ENCODE measurements at places on chromosomes 3 and 15.

- DNase-seq = no peak
Observed at GRCh38 chr3:79204351-79204750, 563.4 kb downstream of the ROBO1 start.

DNA sequence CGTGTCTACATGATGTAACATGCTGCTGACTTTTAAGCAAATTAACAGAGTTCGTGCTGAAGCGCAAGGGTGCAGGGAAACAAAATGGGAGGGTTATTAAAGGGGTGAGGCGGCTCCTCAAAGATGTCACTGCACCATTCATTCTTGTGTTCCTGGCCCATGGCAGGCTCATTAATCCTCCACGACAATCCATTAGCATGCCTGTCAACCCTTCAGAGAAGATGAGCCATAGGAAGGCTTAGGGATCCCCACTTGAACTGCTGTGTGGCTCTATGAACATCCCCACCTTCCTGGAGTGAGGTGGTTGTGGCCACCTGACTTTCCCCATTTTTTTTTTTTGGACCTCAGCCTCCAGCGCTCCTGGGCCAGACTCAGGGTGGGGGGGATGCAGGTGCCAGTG lies 45.8 kb downstream of the IGF1R start:
- DNase-seq = no peak

DNA sequence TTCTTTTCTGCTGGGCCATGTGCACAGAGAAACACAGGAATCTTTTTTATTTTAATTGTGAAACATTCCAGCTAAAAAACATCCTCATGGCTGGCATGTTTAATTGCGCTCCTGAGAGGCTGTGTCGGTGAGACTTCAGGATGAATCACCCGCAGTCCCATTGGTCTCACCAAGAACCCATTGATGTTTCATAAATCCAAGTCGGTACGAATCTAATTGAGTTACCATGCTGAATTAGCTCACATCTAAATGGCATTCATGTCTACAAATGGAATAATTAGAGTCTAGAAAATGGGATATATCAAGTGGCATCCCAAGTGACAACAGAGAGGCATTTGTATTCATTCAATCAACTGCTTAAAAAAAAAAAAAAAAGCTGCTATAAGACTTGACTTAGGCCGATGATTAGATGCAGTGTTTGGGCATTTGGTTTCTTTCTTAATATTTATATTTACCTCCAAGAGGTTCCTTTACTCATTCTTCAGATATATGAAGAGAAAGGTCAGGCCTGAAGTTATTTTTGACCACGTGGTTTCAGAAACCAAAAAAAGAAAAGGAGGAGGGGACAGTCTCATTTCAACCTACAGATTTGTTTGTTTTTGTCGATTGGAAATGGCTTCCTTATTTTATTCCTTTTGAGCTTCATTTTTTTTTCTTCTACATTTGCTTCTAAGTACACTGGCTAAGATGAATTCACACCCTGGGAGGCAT lies 79.1 kb upstream of the FOXB1 start:
- DNase-seq = no peak

- DNase-seq = no peak
Observed at GRCh38 chr3:101836160-101836559, 13.2 kb upstream of the NFKBIZ start.

DNA sequence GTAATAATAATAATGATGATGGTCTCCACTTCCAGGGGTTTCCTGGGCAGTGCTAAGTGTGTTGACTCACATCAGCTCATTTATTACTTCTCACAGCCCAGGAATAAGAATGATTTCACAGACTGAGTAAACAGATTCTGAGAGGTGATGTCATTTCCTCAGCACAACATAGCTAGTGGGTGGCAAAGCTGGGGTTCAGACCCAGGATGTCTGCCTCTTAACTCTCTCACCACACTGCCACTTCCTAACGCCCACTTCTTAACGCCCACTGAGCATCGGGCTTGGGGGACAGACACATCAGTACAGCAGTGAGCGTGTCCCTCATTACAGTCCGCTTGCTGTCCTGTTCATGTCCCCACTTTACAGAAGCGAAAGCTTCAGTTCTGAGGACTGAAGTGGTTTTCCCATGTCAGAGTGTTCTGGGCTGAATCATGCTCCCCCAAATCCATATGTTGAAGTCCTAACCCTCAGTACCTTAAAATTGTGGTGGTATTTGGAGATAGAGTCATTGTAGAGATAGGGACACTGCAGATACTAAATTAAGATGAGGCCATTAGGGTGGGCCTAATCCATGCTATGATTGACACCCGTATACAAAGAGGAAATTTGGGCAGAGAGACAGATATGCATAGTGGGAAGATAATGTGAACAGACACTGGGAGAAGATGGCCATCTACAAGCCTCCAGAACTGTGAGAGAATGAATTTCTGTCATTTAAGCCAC lies 68.0 kb downstream of the ATP2B2 start:
- peak; percentile 50 for DNase-seq

DNA sequence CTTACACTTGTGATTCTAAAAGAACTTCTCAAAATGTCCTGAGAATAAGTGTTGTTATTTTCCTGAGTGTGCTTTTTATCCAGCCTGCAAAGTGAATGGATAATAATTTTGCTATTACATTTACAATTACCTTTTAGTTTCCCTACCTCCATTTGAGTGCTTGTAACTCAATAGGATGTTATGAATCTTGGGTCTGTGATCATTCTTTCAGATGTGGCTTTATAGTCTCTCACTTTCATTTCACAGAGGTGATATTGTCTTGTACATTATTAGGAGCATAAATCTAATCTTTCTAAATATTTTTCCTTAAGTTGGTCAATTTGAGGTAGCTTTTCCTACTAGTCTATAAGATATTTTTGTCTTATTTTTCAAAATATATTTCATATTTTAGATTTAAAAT lies 386.3 kb upstream of the EPHA6 start:
- no peak for DNase-seq

- no peak for DNase-seq
Observed at GRCh38 chr3:45612918-45613602, 18.5 kb downstream of the LIMD1 start.

DNA sequence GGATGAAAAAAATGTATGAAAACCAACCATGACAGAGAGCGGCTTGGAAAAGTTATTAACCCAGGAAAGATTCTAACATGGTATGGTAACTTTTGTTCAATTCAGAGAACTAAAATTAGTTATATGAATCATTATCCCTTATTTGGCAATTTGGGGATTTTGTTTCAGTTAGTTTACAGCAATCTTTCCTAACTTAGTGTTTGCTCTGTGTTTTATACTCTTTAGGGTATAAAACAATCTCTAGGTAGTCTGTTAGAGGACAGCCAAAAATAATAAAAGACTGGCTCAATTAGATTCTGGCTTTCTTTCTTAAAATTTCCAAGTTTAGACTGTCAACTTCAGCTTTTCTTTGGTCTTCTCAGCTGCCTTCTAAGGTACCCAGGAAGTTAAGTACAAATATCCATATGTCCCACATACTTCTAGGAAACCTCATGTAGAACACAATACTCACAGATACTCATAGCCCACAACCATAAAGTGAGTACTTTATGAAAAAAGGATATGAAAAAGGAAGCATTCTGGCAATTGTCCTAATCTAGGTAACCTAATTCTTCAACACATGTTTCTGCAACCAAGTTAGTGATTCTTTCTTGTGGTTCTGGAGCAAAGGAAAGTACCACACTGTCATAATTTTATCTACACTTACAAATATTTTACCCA lies 849.3 kb downstream of the ROBO1 start:
- no peak for DNase-seq

DNA sequence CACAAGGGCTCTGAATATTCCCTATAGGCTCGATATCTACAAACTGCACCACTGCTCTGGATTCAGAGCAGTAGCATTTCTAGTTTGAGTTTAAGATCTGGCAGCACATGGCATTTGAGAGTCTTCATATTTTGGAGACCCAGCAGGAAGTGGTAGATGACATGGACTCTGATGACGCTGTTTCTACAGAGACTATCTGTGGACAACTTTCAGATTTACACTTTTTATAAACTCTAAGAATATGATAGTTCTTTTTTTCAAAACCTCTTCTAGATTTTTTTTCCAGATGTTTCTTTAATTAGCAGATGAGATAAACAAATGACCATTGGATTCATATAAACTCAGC lies 35.8 kb downstream of the ARMC8 start:
- no peak for DNase-seq

- peak; percentile 80 for DNase-seq
Observed at GRCh38 chr3:149658744-149659497, 1.1 kb upstream of the WWTR1 start.

- DNase-seq = no peak
Observed at GRCh38 chr3:166052440-166052839, 215.2 kb upstream of the BCHE start.

- peak; percentile 25 for DNase-seq
Observed at GRCh38 chr3:172259111-172259541, 189.1 kb downstream of the GHSR start.

DNA sequence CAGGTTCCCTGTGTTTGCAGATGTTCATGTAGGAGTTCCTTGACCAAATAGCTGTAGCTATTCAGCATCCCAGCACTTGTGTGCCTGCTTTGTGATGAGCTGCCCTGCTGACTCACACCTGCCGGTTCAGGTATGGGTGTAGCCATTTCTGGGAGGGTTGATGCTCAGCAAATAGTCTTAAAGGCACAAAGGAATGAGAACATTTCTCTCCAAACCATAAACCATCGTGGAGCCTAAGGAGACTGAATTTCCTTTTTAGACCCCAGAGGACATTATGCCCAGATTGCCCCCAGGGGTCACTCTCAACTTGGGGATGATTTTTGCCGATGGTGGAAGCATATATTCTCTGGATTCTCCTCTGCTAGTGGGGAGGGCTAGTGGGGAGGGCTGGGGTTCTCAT lies 80.6 kb downstream of the ADAMTSL3 start:
- no peak for DNase-seq

DNA sequence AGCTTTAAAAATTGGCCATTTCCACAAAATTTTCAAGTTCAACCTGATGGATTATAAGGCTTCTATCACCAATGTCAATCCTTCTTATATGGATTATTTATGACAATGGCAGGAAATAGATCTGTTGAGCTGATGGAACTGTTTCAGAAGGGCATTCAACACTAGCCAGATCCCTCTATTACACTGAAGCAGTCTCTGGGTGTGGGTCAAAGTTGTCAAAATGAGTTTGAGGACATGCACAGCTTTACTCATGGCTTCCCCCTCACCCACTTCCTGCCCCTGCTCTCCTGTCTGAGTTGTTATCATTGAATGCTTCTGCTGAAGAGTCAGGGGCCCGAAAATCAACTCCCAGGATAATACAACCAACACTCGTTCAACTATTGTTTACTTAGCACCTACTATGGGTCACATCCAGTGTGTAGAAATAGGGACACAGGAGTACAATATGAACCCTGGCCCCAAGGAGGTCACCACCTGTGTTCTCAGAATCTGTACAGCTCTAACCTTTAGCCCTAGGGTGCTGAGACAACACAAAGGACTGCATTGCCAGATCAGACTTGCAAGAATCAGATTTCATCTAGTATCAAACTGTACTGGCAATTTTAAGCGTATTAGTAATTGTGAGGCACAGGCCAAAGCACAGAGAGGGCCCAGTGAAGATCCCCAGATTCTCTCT lies 41.7 kb upstream of the FAM3D start:
- DNase-seq = no peak

DNA sequence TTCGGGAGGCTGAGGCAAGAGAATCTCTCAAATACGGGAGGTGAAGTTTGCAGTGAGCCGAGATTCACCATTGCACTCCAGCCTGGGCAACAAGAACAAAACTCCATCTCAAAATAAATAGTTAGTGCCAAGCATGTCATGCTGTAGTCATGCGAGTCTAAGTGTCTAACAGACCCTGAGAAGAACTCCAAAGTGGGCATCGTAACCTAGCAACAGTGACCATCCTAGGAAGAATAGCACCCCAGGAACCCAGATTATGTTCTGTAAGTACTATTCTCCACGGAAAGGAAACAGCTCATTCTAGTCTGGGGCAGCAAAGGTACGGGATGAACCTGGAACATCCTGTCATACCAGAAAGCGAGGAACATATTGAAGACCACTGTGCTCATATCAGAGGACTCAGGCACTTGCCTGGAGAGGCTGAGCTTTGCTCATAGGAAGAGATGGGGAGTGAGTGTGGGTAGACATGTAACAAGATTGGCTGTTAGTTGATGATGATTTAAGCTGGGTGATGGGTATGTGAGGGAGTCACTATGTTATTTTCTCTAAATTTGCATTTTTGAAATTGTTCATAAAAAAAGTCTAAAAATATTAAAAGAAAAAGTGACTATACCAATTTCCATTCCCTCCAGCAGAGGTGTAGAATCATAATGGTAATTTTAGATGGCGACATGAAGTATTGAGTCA lies 31.7 kb downstream of the BCL2L10 start:
- no peak for DNase-seq

DNA sequence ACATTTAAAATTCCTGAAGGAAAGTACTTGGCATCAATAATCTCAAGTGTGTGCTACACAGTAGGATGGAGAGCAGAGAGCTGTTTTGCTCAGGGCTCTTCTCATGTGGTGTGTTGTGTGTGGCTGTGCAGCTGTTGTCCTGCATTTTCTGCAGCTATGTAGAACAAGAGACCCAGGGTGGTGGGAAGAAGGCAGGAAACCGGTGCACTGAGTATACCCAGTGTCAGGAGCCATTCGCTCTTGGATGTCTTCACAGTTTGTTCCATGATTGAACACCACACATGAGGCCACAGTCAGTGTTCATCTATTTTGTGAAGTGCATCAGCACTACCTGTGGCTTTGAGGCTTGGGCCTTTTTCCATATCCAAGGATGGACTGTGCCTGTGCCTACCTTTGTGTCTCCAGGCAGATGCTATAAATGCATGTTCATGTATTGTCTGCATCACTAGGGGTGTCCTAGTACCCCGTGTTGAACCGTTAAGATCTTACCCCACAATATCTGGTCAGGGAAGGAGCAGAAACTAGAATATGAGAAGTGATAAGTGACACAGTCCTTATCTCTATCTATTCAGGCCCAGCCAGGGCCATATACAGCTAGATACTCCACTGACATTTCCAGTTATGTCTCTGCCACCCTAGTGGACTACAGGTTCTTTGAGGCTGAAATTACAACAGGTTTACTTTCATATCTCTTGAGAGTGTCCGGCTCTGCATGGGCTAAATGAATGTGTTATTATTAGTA lies 194.3 kb downstream of the NR2F2 start:
- no peak for DNase-seq

- DNase-seq = peak; percentile 89
Observed at GRCh38 chr3:165206454-165207266, 10.5 kb upstream of the SLITRK3 start.

GRCh38 chr15:51263116-51263515 lies 75.3 kb downstream of the CYP19A1 start:
- DNase-seq = no peak

GRCh38 chr3:32240159-32240545 lies 1.7 kb downstream of the CMTM8 start:
- no peak for DNase-seq

- no peak for DNase-seq
Observed at GRCh38 chr15:35130245-35130644, 45.1 kb upstream of the NANOGP8 start.

- no peak for DNase-seq
Observed at GRCh38 chr3:45571969-45572368, 22.6 kb upstream of the LIMD1 start.
